ENCODE measurements at places on chromosomes 4 and X.

GRCh38 chr4:24730256-24731001 is 64.9 kb upstream of the SOD3 start:
- DNase-seq = no peak

GRCh38 chrX:97452283-97452682 is 568.6 kb downstream of the RPA4 start:
- DNase-seq = no peak

- DNase-seq = no peak
These were observed 650.3 kb upstream of the ATOH1 start for GRCh38 chr4:93178279-93178678.

GRCh38 chr4:7070729-7071511 is 3.1 kb upstream of the GRPEL1 start:
- DNase-seq = peak; percentile 80

DNA sequence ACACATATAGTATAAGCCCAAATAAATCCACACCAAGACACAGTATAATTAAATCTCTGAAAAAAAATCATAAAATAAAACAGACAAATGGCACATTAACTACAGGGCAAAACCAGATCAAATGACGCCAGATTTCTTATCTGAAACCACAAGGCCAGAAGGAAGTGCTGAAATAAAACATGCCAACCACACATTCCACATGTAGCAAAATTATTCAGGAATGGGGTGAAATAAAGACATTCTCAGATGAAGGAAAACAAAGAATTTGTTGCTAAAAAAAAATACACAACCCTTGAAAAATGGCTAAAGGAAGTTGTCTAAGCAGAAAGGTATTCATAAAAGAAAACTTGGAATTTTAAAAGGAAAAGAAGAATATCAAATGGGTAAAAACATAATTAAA is 4.5 kb upstream of the DCAF12L1 start:
- DNase-seq = no peak

- no peak for DNase-seq
These were observed 41.9 kb upstream of the NEUROG2 start for GRCh38 chr4:112557676-112558411.

DNA sequence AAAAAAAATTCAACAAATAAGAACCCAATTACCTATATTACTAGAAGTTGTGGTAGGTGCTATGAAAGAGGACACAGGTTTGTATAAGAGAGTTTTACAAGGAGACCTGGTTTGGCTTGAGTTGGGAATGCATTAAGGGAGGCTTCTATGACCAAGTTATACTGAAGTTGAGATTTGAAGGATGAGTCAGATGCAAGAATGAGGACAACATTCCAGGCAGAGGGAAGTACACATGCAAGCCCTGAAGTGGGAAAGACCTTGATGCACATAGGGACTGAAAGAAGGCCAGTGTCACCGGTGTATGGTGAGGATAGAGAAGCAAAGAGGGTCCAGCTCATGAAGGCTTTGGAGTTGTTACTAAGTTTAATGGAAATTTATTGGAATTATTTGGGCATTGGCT is 52.2 kb downstream of the ANK2 start:
- DNase-seq = no peak

DNA sequence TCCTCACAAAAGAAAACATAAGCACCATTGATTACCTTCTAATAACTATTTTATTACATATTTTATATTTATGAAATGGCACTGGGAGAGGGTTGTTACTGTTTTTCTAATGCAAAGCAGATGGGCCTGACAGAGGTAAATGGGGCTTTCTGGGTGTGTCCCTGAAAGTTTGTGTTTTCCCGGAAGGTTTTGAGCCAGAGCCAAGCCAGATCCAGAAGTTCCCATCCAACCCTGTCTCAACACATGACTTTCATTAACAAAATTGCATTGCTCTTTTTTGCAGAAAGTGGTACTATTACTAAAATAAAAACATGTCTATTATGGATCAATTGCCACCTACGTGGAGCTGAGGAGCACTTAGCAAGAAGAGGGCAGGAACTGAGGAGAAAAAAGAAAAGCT is 181.3 kb downstream of the RAB28 start:
- no peak for DNase-seq

DNA sequence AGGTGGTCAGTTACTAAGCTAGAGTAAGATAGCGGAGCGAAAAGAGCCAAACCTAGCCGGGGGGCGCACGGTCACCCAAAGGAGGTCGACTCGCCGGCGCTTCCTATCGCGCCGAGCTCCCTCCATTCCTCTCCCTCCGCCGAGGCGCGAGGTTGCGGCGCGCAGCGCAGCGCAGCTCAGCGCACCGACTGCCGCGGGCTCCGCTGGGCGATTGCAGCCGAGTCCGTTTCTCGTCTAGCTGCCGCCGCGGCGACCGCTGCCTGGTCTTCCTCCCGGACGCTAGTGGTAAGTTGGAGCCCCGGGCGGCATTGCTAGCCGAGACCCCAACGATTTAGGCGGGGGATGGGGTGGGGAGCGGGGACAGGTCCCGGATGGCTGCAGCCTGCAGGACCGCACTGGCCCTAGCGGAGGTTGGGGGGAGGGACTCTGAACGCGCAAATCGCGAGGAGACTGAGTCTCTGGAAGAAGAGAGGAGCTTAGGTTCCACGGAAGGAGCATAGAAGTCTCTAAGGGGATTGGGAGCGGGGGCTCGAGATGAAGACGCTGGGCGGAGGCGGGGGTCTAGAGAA is 573 bp downstream of the HTR2C start:
- peak; percentile 7 for DNase-seq

GRCh38 chr4:161350946-161351345 is 812.9 kb downstream of the FSTL5 start:
- DNase-seq = no peak

DNA sequence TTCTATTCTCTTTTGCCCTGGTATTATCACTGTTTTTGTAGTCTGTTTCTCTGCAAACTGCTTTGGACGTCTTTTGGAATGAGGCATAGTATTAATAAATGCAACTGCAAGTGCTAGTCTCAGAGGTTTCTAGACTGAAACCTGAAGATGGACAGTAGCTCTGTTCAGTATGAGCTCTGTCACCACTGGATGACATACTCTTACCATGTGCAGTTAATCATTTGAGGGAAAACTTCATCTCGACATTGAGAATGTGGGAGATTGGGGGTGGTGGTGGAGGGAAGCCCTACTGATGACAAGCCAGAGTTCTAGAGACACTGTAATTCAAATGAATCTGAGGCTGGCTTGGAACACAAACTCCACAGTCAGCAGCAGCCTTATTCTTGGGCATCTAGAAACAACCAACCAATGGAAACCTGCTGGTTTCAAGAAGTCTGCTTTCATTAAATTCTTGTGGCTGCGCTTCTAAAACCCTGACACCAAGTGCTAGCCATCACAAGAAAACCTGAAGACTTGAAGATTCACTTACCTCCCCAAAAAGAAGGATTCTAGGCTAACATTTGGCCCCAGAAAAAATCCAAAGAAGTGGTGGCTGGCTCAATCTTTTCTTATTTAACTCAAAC is 161.7 kb downstream of the RASL11B start:
- no peak for DNase-seq

- no peak for DNase-seq
These were observed 13.3 kb upstream of the CENPU start for GRCh38 chr4:184747034-184747830.

DNA sequence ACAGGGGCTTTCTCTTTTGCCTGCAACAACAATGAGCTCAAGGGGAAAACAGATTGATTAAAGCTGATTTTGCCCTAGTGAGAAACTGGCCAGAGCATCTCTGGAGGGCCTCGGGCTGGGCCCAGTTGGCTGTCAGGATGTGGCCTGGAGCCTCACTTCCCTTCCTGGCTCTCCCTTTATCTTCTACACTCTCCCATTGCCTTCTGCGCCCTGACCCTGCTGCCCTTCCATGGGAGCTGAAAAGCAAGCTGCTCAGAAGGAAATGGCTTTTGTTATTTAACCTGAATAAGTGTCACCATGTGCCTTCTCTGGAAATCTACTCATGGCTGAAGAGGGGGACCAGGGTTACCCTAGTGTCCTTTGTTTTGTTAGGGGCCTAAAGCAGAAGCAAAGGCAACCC is 43.8 kb downstream of the NHSL2 start:
- no peak for DNase-seq

GRCh38 chr4:535924-536281 is 36.9 kb downstream of the PIGG start:
- DNase-seq = no peak

DNA sequence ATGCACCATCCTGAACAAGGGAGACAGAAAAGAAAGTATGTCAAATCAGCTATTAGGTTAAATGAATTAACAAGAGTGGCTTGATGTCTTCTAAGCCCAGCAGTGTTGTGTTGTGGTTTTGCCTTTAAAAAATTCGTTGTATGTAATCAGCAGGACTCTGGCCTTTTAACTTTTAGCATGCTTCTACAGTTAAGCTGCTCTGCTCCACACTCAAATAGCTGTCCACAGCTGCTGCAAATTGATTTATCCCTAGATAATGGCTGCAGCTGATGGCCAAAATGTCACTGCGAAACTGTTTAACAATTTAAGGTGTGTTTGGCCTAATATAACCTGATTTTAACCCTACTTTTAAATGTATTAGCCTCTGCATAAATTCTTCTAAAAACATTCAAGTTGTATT is 85.8 kb downstream of the CXXC4 start:
- DNase-seq = no peak

GRCh38 chrX:23766650-23767551 is 16.1 kb upstream of the SAT1 start:
- DNase-seq = no peak

DNA sequence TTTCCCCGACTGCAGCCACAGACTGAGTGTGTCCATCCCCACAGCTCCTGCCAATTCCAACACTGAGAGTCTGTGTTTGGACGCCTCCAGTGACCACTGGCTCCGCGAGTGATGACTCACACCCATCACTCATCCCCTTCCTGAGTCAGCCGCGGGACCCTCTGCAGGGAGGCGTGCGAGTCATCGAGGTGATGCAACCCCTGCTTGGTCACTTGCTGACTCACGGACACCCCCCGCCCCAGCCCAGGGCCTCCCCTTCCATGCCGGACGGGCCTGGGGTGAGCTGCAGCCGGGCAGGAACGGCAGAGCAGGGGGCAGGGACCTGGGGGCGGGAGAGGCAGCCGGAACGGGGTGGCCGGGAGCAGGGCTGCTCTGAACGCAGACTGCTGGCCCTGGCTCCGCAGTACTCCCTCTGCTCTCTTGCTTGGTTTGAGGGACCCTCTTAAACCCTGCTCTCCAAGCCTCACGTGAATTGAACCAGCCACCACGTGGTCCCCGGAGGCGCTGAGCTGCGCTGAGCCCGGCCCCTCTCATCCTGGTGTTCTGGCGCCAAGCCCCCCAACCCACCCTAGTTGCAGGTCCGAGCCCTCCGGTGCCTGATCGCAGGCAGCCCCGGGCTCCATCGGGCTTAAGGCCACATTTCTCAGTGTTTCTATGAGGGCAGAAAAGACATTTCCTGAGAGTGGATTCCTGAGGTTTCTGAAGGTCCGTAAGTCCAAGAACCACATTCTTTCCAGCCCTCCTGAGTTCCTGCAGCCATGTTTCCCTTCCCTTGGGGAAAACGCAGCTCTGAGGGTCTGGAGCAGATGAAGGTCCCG is 32.4 kb downstream of the FGFRL1 start:
- DNase-seq = no peak

GRCh38 chrX:54794795-54795194 is 3.3 kb downstream of the ITIH6 start:
- DNase-seq = no peak

DNA sequence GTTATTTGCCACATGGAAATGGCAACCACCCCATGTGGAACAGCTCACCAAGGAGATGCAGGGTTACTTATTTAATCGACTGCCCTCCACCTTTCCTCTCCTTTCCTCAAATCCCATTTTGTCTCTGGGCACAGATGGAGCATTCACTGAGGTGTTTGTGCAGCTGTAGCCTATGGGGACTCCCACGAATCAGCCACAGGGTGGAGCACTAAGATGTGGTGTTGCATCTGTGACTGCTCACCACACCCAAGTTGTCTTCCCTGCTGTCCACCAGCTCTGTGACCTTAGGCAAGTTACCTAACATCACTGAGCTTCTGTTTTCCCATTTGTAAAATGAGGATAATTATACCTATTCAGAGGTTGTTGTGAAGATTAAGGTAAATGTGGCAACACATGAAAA is 252.4 kb upstream of the CPEB2 start:
- no peak for DNase-seq

GRCh38 chr4:143254491-143255226 is 69.9 kb downstream of the USP38 start:
- DNase-seq = no peak

DNA sequence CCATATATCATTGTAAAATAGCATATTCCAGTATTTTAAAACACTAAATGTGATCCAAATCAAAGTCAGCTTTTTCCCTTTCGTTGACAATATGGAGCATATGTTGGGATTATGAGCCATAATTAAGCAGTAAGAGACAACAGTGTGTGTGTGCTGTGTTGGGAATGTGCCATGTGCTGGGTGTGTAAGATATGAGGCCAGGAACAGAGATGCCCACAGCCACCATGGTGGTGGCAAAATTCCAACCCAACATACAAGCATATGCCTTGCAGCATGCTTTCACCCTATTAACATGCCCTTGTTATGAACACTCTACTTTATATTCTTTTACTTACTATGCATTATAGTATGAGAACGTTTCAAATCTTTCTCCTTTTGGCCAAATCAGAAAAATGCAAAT is 1560.4 kb upstream of the TENM3 start:
- no peak for DNase-seq

GRCh38 chrX:531611-531936 is 99.0 kb upstream of the SHOX start:
- DNase-seq = no peak

GRCh38 chr4:123352240-123352945 is 44.2 kb upstream of the SPRY1 start:
- DNase-seq = no peak

- no peak for DNase-seq
These were observed 29.1 kb downstream of the PHOX2B start for GRCh38 chr4:41719417-41719816.

- no peak for DNase-seq
These were observed 3.6 kb downstream of the USP46 start for GRCh38 chr4:52655506-52655905.

Data from GM13976 (cell line).